ENCODE measurements at places on chromosomes 3 and 15.
A peak's percentile ranks its signal among the peaks of the same experiment; 100 is the strongest.

- DNase-seq, result no peak
Observed at GRCh38 chr15:41809526-41810220, 18.2 kb upstream of the JMJD7 start.

DNA sequence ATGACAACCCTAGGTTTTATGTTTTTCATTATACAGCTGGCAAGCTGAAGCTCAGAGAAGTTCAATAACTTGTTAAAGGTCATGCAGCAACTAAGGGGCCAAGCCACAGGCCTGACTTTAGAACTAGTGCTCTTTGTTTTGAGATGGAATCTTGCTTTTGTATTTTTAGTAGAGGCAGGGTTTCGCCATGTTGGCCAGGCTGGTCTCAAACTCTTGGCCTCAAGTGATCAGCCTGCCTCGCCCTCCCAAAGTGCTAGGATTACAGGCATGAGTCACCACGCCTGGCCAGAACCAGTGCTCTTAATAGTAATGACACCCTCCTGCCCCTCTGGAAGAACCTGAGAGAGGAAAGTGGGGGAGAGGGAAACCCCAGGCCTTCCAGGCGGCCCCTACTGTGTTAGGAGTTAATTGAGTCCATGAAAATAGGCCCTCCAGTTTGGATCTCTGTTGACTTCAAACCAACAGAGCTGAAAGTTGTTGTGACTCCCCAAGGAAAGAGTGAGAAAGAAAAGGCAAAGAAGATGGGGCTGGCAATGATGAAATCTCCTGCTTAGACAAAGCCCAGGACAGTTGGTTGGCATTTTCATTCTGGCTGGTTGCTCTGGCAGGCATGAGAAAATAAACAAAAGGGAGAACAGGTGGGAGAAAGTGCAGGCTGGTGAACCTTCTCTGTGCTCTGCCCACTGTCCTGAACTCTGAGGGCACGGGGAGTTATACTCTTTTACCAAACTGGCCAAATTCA lies 3.6 kb upstream of the PRRT3 start:
- no peak for DNase-seq

DNA sequence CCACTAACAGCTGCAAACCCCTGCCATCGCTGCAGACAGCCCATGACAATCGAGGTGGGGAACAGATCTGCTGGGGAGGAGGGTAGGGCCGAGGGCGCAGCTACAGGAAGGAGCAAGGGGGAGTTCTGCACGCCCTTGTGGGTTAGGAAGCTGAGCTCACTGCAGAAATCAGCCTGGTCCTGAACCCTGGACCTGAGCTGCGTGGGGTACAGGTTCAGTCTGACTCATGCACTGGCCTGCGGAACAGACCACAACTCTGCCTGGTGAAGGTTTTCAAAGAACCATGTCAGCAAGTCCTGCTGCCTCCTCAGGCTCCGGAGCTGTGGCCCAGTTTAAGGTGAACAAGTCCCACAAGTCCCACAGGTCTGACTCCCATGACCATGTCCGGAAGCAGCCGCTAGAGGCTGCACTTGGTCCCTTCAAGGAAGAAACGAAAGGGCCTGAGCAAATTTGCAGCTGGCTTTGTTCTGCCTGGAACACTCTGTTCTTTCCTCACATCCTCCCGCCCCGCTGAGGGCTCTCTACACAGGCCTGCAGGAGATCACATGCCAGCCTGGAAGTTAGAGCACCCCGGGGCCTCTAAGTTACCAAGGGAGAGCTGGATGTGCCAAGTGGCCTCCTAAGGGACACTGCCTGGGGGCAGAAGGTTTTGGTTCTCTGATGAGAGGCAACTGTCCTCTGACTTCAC lies 49.4 kb upstream of the AKAP13 start:
- DNase-seq, result peak; percentile 48

- no peak for DNase-seq
Observed at GRCh38 chr3:26141296-26141695, 351.4 kb downstream of the OXSM start.

GRCh38 chr3:71309886-71310285 lies 273.6 kb downstream of the FOXP1 start:
- DNase-seq, result no peak

GRCh38 chr3:58422756-58423325 lies 10.8 kb downstream of the PDHB start:
- no peak for DNase-seq

DNA sequence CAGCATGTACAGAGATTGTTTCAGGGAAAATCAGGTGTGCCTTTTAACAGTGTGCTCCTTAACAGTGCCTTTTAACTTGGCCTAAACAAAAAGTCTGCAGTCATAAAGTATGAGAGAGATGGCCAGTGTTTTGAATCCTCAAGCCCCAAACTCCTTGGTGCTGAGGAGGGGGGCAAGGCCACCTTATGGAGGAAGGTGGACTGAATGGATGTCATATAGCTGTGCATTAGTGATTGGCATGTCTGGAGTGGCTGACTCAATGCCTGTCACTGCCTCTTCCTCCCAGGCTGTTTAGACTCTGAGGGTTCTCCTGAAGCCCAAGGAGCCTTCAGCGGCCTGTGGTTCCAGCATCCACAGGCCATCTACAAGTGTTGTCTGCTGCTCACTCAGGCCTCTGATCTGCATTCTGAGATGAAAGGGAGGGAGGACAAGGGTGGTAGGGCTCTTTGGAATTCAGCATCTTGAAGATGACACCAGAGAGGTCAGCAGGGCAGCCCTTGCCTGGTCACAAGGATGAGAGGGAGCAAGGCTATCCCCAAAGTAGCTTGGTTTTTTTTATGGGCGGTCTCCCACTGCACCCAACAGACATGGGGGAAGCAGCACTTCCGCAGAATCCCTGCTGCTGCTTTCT lies 1.5 kb downstream of the FOXL2NB start:
- no peak for DNase-seq

DNA sequence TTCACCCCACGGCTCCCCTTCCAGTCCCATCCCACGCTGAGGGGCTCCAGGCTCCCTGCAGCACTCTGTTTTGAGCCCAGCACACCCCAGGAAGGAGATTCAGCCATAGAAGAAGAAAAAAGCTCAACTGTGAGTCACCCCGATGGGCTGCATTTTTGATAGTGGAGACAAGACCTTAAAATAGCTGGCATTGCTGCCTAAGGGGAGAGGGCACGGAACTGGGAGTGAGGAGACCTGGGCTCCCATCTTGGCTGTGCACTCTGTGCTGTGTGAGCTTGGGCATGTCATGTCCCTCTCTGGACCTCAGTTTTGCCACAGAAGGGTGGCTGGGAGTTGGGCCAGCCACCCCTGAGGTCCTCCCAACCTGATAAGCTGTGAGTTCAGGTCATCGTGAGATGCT lies 57.2 kb upstream of the SMAD6 start:
- no peak for DNase-seq

- no peak for DNase-seq
Observed at GRCh38 chr3:134353831-134354611, 20.2 kb downstream of the AMOTL2 start.
